NCI-H1417 treated with DMSO at 0.1 percent for 48 hours (cell line): ENCODE measurements at places on chromosomes 1 and 21.

- no peak for DNase-seq
Observed at GRCh38 chr1:3052501-3052900, 16.5 kb upstream of the PRDM16 start.

- DNase-seq = no peak
Observed at GRCh38 chr1:72281144-72281543, 1.2 kb downstream of the NEGR1 start.

DNA sequence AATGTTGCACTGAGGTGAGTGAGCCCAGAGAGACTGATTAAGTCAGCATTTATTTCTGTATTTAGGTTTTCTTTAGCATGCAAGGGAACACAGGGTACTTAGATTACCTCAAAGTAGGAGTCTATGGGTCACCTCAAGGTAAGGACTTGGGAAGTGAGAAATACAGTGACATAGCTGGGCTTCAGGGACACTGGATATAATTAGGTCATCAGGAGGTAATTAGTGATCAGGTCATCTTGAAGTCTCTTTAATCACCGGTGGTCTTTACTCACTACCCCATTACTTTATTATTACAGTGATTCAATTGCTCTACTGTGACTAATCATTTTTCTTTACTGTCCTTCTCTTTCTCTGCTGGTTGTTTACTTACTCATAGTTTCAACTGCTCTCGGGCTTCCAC, 59.9 kb upstream of the KCNK1 start:
- no peak for DNase-seq

DNA sequence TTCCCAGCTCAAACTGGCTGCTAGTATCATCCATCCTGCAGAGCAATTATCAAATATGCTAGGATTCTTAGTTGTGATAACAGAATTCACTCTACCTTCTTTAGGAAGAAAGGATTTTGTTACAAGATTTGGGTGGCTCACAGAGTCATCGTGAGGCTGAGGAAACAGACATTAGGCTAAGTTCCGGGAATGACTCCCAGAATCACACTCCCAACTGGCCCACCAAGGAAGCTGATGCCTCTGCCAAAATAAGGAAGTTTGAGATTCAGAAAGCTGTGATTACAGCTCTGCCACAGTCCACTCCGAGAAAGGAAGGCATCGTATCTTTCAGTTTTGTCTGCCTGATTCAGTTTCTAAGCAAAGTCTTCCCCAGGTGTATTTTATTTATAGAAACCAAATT, 50.6 kb upstream of the LYPLAL1 start:
- DNase-seq = no peak

- DNase-seq = no peak
Observed at GRCh38 chr1:113780374-113781146, 21.3 kb upstream of the PHTF1 start.

- no peak for DNase-seq
Observed at GRCh38 chr1:6365047-6365446, 28.5 kb downstream of the ACOT7 start.

- DNase-seq = no peak
Observed at GRCh38 chr1:172494166-172494565, 38.8 kb upstream of the SUCO start.

GRCh38 chr1:7975212-7975865, 13.8 kb downstream of the PARK7 start:
- no peak for DNase-seq

DNA sequence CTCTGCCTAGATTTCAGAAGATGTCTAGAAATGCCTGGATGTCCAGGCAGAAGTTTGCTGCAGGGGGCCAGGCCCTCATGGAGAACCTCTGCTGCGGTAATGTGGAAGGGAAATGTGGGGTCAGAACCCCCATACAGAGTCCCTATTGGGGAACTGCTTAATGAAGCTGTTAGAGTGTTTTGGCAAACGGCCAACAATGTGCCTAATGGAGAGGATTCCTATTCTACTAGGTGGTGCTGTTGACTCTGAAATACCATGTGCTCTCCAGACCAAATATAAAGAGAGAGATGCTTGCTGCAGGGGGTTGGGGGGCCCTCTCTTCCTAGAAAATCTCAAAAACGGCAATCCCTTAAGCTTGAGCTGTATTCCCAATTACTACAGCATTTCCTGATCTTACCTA, 57.1 kb upstream of the DR1 start:
- DNase-seq = no peak

DNA sequence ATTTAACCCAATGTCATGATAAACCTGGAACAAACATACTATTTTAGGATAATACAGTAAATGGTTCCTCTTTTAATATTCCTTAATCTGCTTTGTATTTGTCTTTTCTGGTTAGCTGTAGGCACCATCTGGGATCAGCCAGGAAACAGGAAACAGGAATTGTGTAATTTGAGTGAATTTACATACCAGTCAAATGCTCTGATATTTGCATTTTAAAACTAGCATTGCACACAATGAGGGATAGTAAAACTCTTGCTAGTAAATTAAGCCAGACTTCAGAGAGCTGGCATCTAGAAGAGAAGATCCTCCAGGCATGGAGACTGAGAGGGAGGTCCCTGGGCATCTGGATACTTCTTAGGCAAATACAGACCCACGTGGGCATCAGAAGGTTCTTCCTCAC, 103.5 kb downstream of the HMCN1 start:
- no peak for DNase-seq

DNA sequence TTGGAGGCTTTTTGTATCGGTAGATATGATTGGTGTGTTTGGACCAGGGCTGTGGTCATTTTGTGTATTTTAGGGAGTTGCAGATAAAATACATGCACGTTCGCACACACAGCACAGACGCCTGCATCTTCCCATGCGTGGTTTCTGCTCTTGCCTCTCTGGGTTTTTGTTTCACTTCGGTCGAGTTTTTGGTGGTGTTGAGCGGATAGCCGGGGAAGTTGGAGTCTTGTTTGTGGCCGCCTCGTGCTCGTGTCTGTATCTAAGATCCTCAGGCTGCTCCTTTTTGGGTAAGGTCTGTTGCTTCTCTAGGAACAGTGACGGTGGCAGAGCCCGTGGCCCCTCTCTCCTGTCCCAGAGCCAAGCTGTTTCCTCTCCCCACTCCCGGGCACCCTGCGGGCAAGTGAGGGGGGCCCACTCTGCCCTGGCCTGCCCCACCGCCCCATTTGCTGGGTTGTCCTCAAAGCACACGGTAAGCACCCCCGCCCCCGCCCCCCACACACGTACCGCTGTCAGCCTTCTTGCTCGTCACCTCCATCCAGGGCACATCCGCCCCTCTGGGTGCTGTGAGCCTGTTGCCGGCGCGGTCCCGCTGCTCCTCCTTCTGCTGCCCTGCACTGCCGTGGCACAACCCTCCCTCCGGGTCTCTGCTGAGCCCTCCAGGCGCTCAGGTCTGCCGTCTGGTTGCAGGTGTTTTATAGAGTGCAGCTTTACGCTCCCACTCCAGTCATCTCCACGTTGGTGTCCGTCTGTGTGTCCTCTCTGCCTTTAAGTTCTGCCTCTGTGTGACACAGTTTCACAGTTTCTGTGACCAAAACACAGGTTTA, 51.9 kb downstream of the AGPAT3 start:
- no peak for DNase-seq

DNA sequence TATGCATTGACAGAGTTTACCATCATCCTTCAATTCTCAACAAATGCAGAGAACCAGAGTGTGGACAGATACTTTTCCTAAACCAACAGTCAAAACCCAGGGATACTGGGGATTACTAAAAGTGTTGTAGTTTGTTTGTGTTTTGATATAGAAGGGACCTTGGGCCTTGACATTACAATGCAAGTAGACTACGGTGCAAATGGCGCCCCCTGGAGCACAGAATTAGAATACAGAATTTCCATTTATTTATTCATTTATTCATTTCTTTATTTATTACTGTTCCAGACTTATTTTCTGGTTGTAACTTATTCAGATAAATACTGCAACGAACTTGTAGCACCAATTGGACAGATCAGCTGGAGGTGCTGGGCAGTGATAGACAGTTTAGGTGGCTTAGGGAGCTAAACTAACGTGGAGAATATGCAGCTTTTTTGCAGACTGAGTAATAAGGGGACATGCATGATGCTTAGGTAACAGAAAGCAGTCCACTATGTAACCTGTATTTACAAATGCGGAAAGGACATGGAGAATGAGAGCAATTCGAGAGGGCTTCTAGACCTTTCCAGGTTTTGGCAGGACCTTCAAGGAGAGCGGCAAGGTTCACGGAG, 42.6 kb downstream of the KIRREL1 start:
- DNase-seq = no peak

DNA sequence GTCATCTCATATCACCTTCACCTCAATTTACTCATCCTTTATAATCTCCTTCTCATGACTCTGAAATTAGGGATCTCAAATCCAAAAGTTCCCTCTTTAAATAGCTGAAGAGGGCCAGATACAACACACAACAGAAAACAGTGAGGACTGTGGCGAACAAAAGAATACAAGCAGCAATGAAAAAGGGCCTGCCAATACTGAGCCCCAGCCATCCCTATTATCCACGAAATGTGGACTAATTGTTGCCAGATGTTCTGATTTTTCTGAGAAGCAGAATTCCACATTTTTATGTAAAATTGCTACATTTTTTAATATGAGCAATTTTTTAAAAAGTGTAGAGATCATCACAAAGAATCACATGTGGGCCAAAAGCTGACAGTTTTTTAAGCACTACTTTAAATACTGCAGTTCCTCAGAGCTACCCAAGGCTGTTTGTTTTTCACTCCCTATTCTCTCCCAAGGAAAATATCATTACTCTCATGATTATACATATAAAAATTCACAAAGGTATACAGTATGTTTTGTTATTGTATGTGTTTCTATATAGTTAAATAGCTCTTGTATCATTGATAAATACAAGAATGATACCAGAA, 90.0 kb downstream of the ASH1L start:
- no peak for DNase-seq

DNA sequence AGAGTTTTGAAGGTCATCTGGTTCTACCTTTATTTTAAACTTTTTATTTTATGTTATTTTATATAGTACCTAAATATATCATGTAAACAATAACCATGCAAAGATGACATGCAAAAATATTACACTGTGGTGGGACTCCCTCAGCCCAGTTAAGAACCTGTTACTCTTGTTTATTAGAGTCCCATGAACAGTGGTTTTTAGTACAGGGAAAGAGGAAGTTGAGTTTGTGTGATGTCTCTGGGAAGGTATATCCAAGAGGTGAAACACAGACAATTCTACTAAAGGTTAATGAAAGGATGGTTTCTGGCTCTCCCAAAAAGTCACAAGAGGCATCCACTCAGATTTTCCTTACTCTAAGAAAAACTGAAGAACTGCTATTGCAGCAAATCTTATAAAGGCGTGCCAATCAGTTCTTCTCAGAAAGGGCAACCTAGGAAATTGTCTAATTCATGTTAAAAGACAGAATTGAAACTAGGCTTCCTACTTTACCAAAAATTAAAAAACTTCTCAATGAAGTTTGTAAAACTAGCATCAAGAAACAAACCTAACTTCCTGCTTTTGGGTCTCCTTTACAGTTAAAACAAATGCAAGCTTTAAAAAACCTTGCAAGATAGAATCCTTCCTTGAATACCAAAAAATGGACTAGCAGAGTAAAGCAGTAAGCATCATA, 19.9 kb downstream of the GFI1 start:
- DNase-seq = no peak

DNA sequence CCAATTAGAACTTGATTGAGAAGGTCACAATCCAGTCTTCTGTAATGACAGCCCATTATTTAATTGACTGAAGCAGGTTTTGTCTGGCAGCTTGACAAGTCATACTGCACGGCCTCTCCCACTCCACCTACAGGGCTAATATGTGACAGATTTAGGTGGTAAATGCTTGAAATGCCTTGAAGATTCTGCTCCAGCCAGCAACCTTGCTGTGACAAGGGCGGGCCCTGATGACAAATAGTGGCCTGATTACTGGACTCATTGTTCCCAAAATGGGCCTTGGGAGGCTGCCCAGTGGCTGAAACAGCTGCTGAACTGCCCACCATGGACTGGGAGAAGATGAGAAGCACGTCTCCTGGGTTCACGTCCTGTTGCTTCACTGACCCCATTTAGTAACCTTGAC, 30.0 kb upstream of the CRNN start:
- DNase-seq = no peak

DNA sequence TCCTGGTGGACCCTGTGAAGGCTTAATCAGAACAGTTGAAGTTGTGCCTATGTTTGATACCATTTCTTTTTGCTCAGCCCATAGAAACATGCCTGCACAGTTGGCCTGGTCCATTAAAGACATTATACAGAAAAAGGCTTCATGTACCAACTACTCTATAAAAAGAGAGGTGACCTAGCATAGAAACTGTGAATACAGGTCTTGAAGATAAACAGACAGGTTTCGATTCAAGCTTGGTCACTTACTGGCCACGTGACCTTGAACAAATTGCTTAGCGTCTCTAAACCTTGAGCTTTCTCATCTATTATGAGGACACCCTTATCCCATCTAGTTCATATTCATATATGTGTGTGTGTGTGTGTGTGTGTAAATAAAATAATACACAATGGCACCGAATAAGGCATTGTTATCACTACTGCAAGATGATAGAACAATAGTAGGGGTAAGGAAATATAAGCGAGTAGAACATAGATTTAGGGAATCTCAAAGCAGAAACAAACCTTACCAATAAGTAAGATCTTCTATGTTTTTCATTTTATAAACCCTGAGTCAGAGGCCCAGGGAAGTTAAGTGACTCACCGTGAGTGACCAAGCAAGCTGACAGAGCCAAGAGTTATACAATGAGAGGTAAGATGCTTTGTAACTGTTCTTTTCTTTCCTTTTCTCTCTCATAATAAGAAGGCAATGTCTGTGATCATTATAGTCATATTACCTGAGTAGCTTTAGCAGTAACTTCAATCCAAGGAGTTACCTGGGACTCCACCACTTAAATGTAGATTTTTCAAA, 476.8 kb upstream of the DEPDC1 start:
- DNase-seq = no peak
